ENCODE measurements at places on chromosomes 7 and 10.

DNA sequence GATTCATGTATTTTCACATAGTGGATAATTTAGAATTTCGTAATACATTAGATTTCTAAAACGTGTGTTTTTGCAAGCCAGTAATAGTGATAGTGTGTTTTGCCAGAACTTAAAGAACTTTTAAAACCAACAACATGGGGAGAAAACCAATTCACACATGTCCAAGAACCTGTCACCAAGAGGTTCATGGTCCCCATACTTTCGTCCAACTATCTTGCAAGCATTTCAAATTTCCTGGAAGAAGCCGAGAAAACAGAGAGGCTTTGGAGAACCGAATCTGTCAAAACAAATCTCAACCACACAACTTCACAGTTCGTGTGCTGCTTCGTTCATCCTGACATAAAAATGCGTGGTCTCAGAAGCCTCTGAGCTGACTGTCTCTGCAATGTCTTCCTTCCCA, 31.9 kb downstream of the GFRA1 start:
- no peak overlapping the region for H3K4me3 ChIP-seq
- no peak for DNase-seq
- no peaks in the 10 kb centered on the region for H3K4me1 ChIP-seq
- H3K27me3 ChIP-seq, result no peaks in the 10 kb centered on the region

GRCh38 chr7:116731023-116731395, 59.0 kb downstream of the MET start:
- H3K36me3 ChIP-seq, result no peaks in the 10 kb centered on the region
- peaks cover 80% of the 10 kb centered on the region for H3K27me3 ChIP-seq
- no peak for DNase-seq
- H3K4me1 ChIP-seq, result no peaks in the 10 kb centered on the region
- H3K4me3 ChIP-seq, result no peak overlapping the region
- H3K27ac ChIP-seq, result no peak overlapping the region

- no peak for DNase-seq
- H3K4me1 ChIP-seq, result peaks cover under 1% of the 10 kb centered on the region
- no peak overlapping the region for H3K27ac ChIP-seq
- peaks cover 4% of the 10 kb centered on the region for H3K27me3 ChIP-seq
- no peaks in the 10 kb centered on the region for H3K36me3 ChIP-seq
These were observed 50.3 kb upstream of the RSU1 start for GRCh38 chr10:16867556-16867955.

- peaks cover 30% of the 10 kb centered on the region for H3K4me1 ChIP-seq
- H3K27me3 ChIP-seq, result peaks cover 4% of the 10 kb centered on the region
- no peak overlapping the region for H3K4me3 ChIP-seq
- peak overlapping the region; percentile 11 for H3K27ac ChIP-seq
These were observed 1.2 kb upstream of the ZNF746 start for GRCh38 chr7:149498811-149499210.

- no peaks in the 10 kb centered on the region for H3K36me3 ChIP-seq
- peaks cover 13% of the 10 kb centered on the region for H3K27me3 ChIP-seq
- no peak for DNase-seq
- H3K4me1 ChIP-seq, result no peaks in the 10 kb centered on the region
- no peak overlapping the region for H3K4me3 ChIP-seq
- H3K27ac ChIP-seq, result no peak overlapping the region
These were observed 21.9 kb downstream of the ADCYAP1R1 start for GRCh38 chr7:31074120-31074383.

- H3K4me3 ChIP-seq, result no peak overlapping the region
- peaks cover 29% of the 10 kb centered on the region for H3K4me1 ChIP-seq
- no peaks in the 10 kb centered on the region for H3K27me3 ChIP-seq
- DNase-seq, result no peak
- no peaks in the 10 kb centered on the region for H3K36me3 ChIP-seq
These were observed 92.2 kb downstream of the GRK5 start for GRCh38 chr10:119299531-119299930.

DNA sequence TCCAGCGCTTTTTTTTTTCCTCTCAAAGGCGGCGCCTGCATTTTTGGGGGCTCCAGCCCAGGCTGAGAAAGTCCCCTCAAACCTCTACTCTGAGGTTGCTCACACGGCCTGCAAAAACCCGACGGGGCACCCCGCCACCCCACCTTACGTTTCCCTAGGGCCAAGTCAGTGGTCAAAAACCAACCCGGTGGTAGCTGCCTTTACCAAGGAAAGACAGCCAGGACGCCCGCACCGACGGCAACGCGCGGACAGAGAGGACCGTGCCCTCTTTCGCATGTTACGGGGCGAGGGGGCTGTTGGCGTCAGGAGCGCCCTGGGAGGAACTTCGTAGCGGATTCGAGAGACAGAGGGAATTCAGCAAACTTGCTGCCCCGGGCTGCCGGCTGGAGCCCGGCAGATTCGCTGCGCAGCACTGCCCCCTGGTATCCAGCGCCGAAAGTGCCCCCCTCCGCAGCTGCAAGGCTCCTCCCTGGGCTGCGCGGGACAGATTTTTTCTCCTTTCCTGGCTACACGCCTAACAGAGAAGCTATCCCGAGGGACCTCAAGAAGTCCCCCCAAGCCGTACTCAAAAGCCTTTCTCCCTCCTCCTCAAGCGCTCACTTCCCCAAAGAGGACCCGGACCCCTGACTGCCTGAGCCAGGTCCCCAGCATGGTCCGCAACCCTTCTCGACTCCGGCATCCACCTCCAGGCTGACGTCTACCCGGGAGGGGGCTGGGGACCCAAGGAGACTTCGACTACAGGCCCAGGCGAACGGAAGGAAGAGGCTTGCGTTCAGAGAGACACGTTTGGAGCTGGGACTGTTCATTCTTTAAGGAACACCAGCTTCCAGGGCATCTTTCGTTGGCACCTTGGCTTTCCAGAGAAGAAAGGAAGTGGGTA, 27.7 kb upstream of the VAX1 start:
- peaks cover 5% of the 10 kb centered on the region for H3K36me3 ChIP-seq
- no peak for DNase-seq
- H3K27ac ChIP-seq, result no peak overlapping the region
- peaks cover 89% of the 10 kb centered on the region for H3K27me3 ChIP-seq

- H3K4me3 ChIP-seq, result no peak overlapping the region
- peaks cover 6% of the 10 kb centered on the region for H3K4me1 ChIP-seq
- peaks cover 67% of the 10 kb centered on the region for H3K27me3 ChIP-seq
- H3K27ac ChIP-seq, result no peak overlapping the region
- DNase-seq, result no peak
- peaks cover 4% of the 10 kb centered on the region for H3K36me3 ChIP-seq
These were observed 149.4 kb upstream of the PFKP start for GRCh38 chr10:2917926-2918325.

DNA sequence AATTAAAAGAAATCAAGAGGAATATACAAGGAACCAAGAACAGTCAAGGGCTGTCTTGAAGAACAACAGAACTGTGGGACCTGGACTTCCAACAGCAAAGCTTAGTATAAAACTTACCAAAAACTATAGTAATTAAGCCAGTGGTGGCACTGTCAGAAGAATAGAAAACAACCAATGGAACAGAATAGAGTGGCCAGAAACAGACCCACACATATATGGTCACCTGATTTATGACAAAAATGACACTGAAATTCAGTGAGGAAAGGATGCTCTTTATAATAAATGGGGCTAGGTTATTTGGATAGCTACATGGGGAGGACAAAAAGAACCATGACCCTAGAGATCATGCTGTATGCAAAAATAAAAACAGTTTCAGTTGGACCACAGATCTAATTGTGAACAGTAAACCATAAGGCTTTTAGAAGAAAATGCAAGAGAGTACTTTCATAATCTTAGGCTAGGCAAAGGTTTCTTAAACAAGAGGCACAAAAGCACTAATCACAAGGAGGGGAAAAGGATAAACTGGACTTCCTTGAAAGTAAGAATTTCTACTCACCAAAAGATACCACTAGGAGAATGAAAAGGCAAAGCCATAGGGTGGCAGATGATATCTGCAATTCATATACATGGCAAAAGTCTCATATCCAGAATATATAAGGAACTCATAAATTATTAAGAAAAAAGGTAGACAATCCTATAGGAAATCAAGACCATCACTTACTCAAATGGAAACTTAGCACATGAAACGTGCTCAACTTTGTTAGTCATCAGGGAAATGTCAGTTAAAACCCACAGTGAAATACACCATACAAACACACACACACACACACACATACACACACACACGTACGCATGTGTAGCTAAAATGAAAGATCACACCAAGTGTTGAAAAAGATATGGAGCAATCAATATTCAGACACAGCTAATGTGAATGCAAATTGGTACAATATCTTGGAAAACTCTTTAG, 20.8 kb downstream of the HYCC1 start:
- H3K4me3 ChIP-seq, result no peak overlapping the region
- H3K4me1 ChIP-seq, result peaks cover 18% of the 10 kb centered on the region
- no peaks in the 10 kb centered on the region for H3K27me3 ChIP-seq
- no peak for DNase-seq

DNA sequence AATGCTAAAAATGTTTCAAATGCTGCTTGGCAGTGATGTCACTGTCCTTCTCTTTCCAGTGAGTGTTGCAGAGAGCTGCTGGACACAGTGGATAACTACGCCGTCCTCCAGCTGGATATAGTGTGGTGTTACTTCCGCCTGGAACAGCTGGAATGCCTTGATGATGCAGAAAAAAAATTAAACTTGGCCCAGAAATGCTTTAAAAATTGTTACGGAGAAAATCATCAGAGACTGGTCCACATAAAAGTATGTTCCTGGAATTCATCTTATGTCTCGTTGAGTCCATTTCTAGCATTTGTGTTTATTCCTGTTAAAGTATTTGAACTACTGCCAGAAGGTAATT, 25.2 kb downstream of the NUB1 start:
- peaks cover 11% of the 10 kb centered on the region for H3K36me3 ChIP-seq
- H3K4me3 ChIP-seq, result no peak overlapping the region
- peaks cover 16% of the 10 kb centered on the region for H3K4me1 ChIP-seq
- no peaks in the 10 kb centered on the region for H3K27me3 ChIP-seq
- no peak overlapping the region for H3K27ac ChIP-seq

DNA sequence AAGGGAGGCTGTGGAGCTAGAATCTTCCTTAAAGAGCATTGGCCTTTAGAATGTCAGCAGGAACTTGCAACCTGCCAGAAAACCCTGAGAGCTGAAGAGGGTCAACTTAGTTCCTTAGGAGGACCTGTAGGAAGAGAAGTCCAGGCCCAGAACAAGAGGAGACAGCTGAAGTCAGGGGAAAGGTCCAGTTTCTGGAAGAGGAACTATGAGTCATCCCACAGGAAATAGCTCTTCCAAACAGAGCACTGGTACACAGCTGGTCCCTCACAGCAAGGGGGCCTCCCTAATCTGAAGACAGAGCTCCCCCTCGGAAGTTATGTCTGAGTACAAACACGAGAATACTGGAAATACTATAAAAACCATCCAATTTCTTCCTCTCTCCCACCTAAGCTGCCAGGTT, 98.9 kb downstream of the HERPUD2 start:
- H3K4me3 ChIP-seq, result no peak overlapping the region
- no peak overlapping the region for H3K27ac ChIP-seq
- no peaks in the 10 kb centered on the region for H3K27me3 ChIP-seq
- H3K4me1 ChIP-seq, result peaks cover 3% of the 10 kb centered on the region
- DNase-seq, result no peak

DNA sequence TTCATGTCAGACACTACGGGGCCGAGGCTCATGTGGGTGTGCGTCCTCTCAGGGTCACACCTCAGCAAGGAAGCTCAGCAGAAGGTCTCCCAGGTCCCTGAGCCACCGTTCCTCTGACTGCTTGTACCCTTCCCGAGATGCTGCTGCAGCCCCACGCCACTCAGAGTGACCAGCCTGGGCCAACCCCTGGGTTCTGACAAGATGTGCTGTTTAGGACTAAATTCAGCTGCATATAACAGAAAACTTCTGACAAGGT, 512.5 kb downstream of the DNAJB6 start:
- H3K4me3 ChIP-seq, result no peak overlapping the region
- H3K36me3 ChIP-seq, result no peaks in the 10 kb centered on the region
- peaks cover 7% of the 10 kb centered on the region for H3K27me3 ChIP-seq
- no peak overlapping the region for H3K27ac ChIP-seq
- DNase-seq, result no peak
- H3K4me1 ChIP-seq, result peaks cover 8% of the 10 kb centered on the region

DNA sequence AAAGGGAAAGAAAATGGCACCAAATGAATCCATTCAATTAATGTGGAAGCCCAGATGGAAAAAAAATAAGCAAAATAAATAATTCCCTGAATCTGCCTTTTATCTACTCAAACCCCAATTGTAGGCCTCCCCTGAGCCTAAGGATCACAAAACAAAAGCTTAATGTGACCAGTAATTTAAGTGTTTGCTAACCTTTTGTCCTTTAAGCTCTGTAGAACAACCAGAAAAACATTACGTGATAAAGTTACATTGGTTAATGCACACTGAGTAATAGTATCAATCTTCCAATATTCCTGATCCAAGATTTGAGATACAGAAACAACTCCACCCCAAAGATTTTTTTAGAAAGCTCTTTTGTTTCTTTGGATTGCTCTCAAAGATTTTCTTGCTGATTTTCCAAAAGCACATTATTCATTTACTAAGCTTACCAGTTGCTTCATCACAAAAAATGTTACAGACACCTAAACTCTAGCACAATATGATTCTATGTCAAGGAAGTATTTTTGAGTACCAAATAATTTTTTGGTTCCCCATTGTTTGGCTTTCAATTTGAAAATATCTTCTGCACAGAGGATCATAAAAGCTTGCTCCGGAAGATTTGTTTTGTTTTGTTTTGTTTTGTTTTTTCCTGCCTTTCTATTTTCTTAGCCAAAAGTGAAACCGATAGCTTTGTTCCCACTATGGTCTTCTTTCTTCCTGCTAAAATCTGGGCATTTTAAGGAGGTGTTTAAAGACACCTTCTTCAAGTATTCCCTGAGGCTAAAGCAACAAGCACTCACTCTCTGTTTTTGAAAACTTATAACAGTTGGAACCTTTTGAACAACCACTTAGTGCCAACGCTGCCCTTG, 54.2 kb downstream of the TRIL start:
- DNase-seq, result no peak
- H3K4me1 ChIP-seq, result no peaks in the 10 kb centered on the region
- no peak overlapping the region for H3K27ac ChIP-seq
- peaks cover 60% of the 10 kb centered on the region for H3K27me3 ChIP-seq

GRCh38 chr10:480928-481552, 208.4 kb downstream of the DIP2C start:
- no peak for DNase-seq
- no peaks in the 10 kb centered on the region for H3K27me3 ChIP-seq
- no peak overlapping the region for H3K27ac ChIP-seq
- H3K4me3 ChIP-seq, result no peak overlapping the region

GRCh38 chr10:32954080-32954479, 4.0 kb downstream of the ITGB1 start:
- no peaks in the 10 kb centered on the region for H3K27me3 ChIP-seq
- DNase-seq, result no peak

DNA sequence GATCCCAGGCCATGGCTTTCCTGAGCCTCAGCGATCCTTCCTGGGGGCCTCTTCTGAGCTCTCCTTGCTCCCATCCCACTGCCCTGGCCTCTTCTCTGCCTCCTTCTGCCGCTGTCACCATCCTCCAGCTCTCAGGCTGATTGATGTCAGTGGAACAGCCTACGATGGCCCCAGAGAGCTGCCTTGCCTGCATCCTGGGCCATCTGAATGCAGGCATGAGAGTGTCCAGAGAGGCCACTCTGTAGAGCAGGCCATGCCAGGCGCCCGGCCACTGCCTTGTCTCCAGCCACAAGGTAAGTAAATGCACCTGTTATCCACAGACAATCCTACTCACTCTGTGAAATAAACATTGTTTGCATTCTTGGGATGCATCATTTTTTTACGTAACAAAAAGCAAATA, 171.4 kb upstream of the PPP2R2D start:
- no peak overlapping the region for H3K4me3 ChIP-seq
- no peak overlapping the region for H3K27ac ChIP-seq
- peaks cover 4% of the 10 kb centered on the region for H3K4me1 ChIP-seq
- H3K36me3 ChIP-seq, result no peaks in the 10 kb centered on the region
- peaks cover 40% of the 10 kb centered on the region for H3K27me3 ChIP-seq

GRCh38 chr10:62900829-62901571, 84.8 kb upstream of the EGR2 start:
- no peak overlapping the region for H3K4me3 ChIP-seq
- no peak for DNase-seq
- H3K27ac ChIP-seq, result no peak overlapping the region
- H3K36me3 ChIP-seq, result no peaks in the 10 kb centered on the region
- H3K4me1 ChIP-seq, result no peaks in the 10 kb centered on the region

Measured in T-helper 17 cell (primary cell).